NCI-H510A (cell line): ENCODE measurements at places on chromosomes 12 and 14.

GRCh38 chr14:85471156-85471555 is 58.8 kb upstream of the FLRT2 start:
- no peak for DNase-seq

DNA sequence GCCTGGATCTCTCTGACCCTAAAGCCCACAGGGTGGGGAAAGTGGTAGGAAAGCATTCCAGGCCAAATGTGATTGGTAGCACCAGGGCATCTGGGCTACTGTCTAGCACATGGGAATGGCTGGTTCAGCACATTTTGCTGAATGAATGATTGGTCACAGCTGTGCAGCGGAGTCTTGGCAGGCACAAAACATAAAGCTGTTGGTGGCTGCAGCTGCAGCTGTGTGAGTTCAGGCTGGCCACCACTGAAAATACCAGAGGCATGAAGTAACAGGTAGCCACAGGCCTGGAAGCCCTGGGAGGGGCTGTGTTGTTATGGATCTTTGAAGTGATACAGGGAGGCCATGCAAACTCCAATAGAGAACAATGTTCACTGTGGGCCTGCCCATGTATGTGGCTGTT is 72.7 kb downstream of the MYRFL start:
- DNase-seq = no peak

GRCh38 chr14:73829526-73830431 is 21.9 kb upstream of the PTGR2 start:
- no peak for DNase-seq

DNA sequence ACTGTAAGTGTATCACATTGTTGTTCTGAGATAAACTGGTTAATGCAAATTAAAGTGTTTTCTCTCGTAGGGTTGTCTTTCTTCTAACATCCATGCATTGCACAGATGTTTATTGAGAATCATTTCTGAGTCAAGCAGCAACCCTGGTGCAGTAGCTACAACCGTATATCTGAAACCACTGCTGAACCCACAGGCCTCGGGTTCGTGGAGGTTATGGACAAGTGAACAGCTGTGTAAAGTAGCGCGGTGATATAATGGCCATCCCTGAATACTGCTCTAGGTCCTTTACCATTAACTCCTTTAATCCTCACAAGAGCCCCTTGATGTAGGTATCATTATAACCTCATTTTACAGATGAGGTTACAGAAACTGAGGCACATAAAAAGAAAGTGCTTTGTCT is 486.1 kb upstream of the TMEM132C start:
- no peak for DNase-seq

- no peak for DNase-seq
These were observed 566.0 kb upstream of the USP15 start for GRCh38 chr12:61694214-61694613.

DNA sequence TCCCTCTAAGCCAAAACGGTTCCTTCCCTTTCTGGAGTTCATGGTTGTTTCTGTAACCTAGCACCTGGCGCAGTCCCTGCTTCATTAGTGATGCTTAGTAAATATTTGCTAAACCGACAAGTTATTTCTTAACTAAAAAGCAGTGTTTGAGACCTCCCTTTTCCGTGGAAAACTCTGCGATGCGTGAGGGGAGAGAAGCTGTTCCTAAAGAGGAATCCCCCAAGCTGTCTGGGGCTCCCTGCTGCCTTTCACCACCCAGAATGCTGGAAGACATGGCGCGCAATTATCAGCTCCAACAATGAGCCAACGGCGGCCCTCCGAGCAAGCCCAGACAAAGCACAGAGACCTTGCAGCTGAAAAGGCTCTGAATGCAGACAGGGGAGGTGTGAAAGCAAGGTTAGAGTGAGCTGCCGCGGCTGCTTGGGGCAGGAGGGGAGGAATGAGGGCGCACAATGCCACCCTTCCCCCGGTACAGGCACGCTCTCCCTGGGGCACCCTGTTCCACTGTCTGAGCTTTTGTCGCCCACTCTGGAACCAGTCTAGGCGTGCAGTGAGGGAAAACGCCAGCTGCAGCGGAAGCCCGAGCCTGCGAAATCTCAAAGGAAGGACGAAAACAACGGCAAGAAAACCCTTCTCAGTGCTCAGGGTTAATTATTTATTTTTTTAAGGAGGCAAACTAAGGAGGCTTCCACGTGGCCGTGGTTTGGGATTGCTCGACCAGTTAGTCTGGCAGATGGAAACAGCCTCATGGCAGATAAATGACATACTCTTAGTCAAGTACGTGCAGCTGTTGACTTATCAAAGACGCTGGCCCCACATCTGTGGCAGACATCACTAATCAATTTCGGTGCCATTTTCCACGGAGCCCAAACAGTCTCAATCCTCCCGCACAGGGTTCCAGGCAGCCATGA is 66.3 kb downstream of the RBM19 start:
- peak; percentile 86 for DNase-seq

DNA sequence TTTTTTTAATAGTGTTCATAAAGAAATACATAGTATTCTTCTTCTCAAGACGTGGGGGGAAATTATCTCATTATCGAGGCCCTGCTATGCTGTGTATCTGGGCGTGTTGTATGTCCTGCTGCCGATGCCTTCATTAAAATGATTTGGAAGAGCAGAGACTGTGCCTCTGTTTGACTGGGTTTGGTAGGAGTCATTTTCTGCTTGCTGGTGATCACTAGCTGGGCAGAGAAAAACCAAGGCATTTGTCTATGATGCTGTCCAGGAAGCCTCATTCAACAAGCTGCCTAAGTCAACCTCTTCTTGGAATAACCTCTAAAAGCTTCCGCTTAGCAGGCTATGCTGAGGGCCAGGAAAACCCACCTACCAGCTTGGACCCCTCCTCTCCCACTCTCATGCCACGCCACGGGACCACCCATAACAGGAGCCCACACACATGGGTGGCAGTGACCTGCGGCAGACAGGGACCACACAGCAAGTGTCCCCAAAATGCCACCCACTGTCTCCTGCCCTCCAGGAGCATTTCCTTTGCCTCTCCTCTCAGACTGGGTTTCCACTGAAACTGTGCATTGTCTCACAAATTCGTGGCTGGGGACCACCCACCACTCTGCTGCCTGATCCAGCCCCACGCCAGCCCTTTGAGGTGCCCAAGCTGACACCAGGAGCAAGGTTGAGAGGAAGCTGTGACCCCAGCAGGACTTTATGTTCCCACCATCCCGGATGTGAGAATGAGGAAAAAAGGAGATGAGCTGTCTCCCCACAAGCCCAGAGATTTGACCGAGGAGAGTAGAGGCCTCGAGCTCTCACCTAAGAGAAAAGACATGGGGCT is 36.8 kb downstream of the DAD1 start:
- DNase-seq = no peak

DNA sequence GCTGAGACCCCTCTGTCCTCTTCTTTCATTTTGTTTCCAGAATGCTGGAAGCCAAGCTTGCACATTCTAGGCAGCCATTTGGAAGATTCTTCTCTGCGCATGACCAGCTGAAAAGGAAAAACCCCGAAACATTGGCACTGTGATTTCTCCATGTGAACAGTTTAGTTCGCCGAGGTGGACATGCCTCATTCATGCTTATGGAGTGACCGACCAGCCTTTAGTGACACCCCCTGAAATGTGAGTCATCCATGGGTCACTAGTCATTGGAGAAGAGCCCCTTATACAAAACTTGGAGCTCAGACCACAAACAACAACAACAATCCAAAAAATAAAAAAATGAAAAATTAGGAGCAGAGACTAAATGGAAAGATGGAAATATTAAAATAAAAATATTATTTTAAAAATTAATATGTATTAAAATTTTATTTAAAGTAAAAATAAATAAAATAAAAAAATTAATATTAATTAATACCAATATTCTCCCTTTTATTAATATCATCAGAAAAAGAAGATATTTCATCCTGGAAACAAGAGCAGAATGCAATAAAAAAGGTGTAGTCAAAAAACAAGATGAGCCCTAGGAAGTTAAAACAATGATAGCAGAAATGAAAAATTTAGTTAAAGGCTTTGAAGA is 9.5 kb upstream of the KRT7 start:
- no peak for DNase-seq

GRCh38 chr14:26694521-26694920 is 96.7 kb upstream of the NOVA1 start:
- no peak for DNase-seq

DNA sequence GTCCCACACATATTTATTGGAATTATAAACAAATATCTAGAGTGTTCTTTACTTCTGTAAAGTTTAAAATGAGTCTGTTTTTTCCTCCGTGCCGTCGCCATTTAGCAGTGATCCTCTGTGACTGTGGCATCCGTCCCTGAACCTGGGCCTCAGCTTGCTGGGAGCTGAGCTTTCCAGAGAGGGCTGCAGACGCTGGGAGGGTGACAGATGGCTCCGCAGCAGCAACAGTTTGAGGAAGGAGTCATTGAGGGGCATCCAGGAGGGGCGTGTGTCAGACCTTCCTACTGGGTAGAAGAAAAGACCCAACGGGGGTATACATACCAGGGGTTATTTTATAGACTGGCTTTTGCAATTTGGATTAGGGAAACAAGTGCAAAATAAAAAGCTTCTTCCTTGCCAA is 47.9 kb downstream of the NEUROD4 start:
- DNase-seq = no peak

DNA sequence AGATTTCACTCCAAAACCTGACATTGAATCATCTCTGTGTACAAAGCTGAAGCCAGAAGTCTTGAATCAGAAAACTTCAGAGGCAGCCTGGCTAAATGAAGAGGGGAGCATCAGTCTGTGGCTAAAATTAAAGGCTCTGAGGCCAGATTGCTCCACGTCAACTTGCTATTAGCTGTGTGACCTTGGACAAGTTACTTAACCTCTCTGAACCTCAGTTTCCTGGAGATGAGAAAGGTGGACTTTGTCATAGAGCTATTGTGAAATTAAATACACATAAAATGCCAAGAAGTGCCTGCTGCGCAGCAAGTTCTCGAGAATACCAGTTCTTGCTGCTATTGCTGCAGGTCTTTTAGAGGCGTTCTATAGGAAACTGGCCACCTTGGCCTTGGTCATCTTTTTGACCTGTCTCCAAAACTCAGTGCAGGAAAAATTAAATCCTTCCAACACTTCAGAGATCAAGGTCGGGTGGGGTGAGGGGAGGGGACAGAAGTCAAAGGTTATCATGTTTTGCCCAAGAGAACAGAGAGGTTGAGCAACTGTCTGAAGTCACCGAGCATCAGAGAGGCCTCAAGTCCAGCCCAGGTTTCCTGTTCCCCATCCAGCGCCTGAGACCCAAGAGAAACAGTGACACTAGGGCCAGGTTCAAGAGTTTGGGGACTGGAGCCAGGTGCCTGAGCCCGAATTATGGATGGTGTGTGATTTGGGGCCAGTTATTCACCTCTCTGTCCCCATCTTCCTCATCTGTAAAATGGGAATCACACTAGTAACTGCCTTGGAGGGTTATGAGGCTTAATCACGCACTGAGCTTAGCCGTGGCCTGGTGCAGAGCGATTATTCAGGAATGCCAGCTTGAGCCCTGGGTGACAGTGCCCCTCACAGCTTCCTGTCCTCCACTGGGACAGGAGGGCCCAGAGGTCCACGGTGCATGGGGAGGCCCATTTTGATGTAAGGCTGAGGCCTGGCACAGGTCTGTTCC is 1.1 kb downstream of the SERPINA1 start:
- DNase-seq = no peak

GRCh38 chr12:116236148-116236731 is 41.3 kb downstream of the MED13L start:
- DNase-seq = peak; percentile 30

DNA sequence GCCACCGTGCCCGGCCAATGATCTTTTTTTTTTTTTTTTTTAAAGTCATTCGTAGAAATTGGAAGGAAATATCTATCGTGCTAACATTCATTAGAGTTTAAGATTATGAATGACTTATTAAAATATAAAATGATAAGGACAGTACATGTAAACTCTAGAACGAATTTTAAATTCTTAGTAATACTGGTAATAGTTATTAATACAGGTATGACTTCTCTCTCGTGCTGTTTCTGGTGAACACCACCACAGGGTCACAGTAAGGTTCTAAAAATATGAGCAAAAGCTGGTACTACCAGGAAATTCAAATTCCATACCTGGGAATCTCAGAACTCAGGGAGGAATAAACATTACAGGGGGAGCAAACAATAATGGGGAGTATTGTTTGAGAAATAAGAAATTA is 26.2 kb downstream of the WNK1 start:
- no peak for DNase-seq

GRCh38 chr12:41514907-41515306 is 326.8 kb downstream of the PDZRN4 start:
- DNase-seq = no peak

DNA sequence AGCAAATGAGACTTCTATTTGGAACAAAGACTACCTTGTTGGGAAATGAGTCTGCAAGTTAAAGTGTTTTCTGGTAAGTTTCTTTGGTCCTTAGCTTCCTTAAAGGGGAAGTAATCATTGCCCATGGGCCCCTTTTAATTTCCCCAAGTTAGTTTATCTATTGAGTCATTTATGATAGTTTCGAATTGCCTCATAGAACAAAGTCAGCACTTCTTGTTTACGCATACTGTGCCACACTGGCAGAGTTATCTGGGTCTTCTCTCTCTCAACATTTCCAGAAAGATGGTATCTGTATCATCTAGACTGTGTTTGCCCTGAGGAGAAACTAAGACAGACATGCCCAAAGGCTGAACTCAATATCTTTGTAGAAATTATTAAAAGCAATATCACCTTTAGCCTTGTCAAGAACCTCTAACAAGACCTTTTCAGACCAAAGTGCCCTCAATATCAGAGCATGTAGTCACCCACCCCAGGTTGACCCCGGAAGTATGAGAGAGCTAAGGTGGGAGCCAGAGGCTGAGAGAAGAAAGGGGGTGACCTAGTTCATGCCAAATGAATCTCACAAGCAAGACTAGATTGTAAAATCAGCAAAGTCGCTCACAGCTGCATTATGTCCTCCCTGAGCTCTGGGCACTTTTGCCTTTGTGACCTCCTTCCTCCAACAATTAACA is 40.0 kb downstream of the GPR65 start:
- no peak for DNase-seq

- no peak for DNase-seq
These were observed 154.2 kb downstream of the PLCZ1 start for GRCh38 chr12:18583655-18584054.

- DNase-seq = no peak
These were observed 58.3 kb upstream of the DYRK2 start for GRCh38 chr12:67590149-67590790.

- no peak for DNase-seq
These were observed 12.5 kb downstream of the AHSA1 start for GRCh38 chr14:77470224-77470870.

- DNase-seq = no peak
These were observed 148.7 kb downstream of the CCDC59 start for GRCh38 chr12:82209533-82209932.

- no peak for DNase-seq
These were observed 15.7 kb upstream of the ACOT1 start for GRCh38 chr14:73521229-73521628.

- DNase-seq = peak; percentile 8
These were observed 972 bp downstream of the SAMD4A start for GRCh38 chr14:54567639-54568561.

- no peak for DNase-seq
These were observed 77.1 kb downstream of the KCNMB4 start for GRCh38 chr12:70443062-70443673.

GRCh38 chr12:5660238-5660637 is 228.3 kb downstream of the NTF3 start:
- no peak for DNase-seq

- DNase-seq = peak; percentile 24
These were observed 731 bp upstream of the PCNX4 start for GRCh38 chr14:60090864-60091519.
